Left renal pelvis (tissue), 4 donors: ENCODE measurements at places on chromosomes 2 and 18. TPM values are rescaled to one million over a fixed set of nuclear protein-coding genes. Genes with fewer than 3 reads are reported as not detected.

DNA sequence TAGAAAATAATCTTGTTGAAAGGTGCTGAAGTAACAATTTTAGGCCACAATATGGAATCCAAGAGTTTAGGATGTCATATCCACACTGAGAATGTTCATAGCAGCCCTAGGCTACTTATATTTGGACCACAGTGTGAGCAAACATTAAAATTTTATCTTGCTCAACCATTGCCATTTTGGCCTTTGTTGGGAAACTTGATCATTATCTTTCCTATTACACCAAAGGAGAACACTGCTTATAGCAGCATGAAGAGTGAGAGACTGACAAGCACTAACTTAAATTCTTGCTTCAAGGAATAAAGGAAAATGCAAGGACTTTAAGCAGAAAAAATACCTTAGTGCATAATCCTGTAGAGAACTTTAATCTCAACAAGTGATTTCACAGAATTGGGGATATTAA, 86.3 kb upstream of the LRRTM4 start:
- no peak for DNase-seq

DNA sequence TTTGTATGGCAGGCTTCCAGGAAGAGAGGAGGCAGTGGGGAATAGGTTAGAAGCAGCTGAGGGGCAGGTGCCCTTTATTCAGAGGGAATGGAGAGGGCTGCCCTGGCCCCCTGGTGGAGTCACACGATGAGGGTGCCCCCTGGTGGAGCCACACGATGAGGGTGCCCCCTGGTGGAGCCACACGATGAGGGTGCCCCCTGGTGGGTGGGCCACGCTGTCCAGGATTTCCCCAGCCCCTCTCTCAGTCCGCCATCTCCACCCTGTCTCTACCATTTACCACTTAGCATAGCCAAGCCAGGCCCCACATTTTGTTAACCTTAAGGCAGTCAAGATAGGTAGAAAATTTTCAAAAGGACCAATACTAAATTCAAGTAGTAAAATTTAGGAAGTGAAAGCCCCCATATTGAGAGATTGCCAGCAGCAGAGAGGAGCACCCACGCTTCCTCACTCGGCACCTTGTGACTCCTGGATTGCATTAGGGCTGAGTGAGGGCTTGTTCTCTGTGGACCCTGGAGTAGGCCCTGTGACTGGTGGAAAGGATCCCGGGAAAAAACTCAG, 10.4 kb upstream of the FAM228A start:
- DNase-seq = no peak

DNA sequence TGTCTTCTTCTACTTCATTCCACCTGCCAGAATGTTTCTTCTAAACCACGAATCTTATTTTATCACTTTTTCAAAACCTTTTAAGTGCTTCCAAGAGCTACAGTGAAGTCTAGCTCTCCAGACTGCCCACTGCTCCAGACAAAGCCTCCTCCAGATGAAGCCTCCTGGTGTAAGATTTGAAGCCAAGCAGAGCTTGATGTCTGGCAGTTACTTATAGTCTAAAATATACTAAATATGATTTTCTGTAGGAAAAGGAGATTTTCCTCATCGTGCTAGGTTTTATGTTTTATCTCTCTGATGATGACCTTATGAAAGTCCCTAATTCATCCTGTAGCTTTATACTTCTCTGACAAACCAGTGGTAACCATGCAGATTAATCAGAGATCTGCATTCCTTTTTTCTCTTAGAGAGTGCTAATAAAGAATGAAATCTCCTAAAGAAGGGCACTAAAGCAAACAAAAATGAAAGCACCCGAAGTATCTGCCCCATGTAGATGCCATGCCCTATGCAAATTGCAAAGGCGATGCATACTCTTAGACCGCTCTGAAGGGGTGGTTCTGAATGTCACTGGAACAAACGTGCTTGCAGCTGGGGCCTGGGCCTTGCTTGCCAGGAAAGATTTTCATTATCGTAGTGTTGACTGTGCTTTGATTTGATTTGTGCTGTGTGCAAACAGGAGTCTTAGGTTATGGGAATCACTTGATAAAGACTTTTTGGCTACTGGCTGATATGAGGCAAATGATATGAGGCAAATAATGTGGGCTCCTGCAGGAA, 314.2 kb downstream of the PID1 start:
- no peak for DNase-seq

DNA sequence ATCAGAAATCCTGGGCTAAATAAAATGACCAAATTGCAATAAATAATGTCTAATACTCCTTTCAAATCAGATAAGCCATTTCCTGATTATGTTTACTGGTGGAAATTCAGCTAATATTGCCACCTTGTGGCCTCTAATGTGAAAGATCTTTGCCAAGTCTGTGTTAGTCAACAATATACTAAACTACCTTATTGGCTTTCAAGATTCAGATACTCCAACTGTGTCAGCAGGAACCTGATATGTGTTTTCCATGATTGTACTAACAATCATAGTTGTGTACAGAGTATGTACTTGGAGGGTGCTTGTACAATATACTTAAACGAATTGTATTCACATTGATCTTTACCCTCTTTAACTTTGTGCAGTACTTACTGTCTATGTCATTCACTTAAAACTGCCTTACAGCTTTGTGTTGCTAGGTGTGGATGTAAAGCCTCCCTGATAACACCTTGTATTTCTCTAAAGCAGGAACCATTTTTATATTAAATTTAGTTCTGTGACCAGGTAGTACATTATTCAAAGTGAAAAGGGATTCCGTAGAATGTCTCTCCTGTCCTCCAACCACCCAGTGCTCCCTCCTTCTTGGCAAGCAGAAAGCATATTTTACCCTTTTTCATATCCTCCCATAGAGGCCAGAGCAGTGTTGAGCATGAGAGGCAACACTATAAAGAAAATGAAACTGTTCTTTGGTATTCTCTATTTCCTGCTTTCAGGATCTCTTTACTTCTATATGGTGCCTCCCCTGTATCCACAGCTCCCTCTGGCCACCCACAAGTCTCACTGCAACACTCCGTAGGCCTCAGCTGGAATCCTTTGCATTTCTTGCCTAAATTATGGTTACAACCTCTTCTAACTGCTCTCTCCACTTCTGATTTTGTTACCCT, 75.2 kb upstream of the C2orf15 start:
- DNase-seq = peak; percentile 10

CHRNG gene
- polyA plus RNA-seq = 0.73 TPM

DNA sequence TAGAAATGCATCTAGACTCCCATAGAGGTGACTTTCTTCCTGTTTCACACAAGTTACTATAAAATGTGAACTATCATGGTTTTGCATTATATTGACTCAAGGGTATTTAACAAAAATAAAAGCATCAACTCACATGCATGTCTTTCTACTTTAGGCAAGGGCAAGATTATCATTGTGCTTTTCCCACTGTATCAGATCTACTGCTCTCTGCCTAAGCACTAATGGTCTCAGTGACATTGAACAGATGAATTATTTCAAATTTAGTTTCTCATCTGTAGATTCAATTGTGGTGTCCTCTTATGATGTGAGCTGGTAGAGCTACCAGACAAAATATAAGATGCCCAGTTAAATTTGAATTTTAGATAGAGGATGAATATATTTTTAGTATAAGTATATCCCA, 113.9 kb downstream of the MTX2 start:
- no peak for DNase-seq

- no peak for DNase-seq
Observed at GRCh38 chr2:26579025-26579722, 62.0 kb downstream of the CIB4 start.

DNA sequence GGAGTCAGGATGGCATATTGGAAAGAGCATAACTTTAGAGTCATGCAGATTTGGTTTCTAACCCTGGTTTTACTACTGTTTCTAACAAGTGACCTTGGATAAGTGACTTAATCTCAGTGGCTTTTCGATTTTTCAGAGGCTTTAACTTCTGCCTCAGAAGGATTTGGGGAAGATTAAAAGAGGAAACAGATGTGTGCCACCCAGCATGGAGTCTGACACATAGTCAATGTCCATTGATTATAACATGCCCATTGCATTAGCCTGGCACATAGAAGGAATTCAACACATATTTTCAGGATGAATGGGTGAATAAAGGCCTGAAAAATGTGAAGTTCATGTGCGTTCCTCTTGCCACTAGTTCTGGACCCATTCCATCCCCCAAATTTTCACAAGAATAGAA, 438.2 kb downstream of the EPHA4 start:
- DNase-seq = no peak

GRCh38 chr2:160252900-160253299, 52.8 kb upstream of the ITGB6 start:
- DNase-seq = no peak

- DNase-seq = no peak
Observed at GRCh38 chr2:221876016-221876415, 303.9 kb upstream of the EPHA4 start.

- DNase-seq = no peak
Observed at GRCh38 chr2:223860809-223861738, 23.7 kb upstream of the AP1S3 start.

- no peak for DNase-seq
Observed at GRCh38 chr18:33729556-33729955, 151.5 kb downstream of the ASXL3 start.

SH2D6 gene
- 0.48 TPM for polyA plus RNA-seq

GRCh38 chr18:31549416-31549815, 42.3 kb upstream of the TTR start:
- DNase-seq = no peak

C1QL2 gene
- polyA plus RNA-seq = not detected

DNA sequence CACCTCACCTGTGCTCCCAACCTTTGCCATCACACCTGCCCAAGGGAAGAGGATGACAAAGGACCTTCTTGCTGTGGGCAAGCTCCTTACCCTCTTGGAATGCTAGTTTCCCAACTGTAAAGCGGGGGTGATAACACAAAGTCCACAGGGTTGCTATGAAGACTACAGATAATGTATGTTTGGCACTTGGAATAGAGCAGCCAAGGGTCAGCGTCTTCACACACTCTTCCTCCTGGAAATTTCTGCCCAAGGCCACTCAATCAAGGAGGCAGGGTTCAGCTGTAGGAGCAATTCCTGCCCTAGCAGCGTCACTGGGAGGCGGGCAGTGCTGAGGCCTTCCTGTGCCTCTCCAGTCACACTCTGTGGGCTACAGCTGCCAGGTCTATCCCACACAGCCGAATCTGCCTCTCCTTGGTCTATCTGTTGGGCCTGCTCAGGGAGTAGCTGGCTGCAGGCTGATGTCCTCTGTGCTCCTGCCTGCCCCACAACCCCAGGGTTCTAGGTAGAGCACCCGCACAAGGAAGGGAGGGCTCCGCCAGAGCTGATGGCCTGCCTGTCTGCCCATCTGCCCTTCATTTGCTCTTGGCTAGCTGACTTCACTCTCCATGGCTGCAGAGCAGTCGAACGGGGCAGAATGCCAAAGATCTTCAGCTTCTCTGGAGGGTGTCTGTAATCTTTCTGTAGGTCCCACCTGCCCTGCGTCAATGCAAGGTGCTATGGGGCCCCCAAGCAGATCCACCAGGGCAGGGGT, 91.9 kb downstream of the MRO start:
- DNase-seq = no peak

DNA sequence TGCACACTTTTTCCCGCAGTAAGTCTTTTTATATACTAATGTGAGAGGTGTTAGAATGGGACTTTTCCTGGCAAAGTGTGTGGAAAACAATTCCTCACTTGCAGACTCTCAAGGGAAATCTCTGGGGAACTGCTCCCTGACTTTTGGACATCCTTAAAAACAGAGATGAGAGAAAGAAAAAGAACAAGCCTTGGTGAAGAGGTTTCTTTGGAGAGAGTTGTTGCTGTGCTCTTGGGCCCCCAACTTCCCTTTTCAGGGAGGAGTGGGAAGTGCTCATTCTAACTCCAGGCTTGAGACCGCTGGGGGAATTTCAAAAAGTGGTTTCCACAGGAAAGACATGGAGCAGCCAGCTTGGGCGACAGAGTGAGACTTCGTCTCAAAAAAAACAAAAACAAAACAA, 142.6 kb upstream of the SPRED2 start:
- DNase-seq = no peak

DNA sequence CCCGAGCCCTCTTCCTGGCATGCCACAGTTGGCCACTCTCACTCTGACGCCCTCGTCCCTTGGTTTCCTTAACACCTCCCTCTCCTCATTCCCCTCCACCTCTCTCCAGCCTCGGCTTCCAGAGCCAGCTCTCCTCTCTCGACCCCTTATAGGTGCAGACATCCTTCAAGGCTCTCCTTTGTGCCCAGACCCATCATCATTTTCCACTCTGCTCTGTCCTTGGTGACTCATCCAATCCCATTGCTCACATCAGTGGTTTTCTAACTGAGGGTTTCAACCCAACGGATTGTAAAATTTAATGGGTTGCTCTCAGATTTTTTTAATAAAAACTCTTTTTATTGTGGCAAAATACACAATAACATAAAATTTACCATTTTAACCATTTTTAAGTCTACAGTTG, 6.2 kb downstream of the ST8SIA5 start:
- DNase-seq = no peak

STRADB gene
- 67.8 TPM for polyA plus RNA-seq

DNA sequence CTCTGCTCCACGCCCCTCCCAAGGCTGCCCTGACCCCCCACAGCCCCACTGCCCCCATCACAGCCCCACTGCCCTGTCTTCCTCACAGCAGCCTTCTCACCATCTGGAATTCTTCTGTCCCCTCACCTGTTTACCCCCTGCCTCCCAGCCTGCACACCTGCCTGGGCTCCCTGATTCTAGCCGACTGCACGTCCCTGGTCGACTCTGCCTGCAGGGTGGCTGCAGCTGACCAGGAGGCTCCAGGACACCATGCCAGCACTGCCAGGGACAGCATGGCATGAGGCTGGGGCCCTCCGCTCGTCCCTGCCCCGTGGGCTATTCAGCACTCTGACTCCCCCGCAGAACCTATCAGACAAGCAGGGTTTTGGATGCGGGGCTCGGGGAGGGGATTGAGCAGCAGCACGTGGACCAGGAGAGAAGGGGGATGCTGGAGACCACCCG, 254.1 kb downstream of the HDAC4 start:
- no peak for DNase-seq

DNA sequence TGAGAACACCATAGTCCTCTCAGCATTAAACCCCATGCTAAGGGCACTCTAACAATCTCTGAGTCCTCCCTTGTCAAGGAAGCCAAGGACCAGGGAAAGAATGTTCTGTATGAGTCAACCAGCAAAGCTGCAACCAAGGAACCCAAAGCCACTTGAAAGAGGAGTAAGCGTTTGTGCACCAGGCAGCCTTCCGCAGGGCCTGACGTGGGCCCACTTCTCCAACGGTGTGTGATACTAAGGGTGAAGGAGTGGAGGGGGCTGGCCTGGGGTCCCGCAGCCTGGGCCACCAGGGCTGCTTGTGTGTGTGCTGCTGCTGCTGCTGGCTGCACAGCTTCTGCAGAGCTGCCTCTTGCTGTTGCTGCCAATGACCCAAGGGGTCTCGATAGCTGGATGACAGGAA, 30.1 kb upstream of the GALNT14 start:
- no peak for DNase-seq

RPIA gene
- 33.2 TPM for polyA plus RNA-seq

- no peak for DNase-seq
Observed at GRCh38 chr2:143893371-143893770, 626.5 kb downstream of the ZEB2 start.

GRCh38 chr2:173760553-173760952, 204.6 kb downstream of the SP3 start:
- no peak for DNase-seq

- no peak for DNase-seq
Observed at GRCh38 chr2:64283006-64283570, 138.9 kb upstream of the PELI1 start.

SLC16A14 gene
- polyA plus RNA-seq = 7.5 TPM

GRCh38 chr2:200383380-200384110, 77.1 kb downstream of the SPATS2L start:
- no peak for DNase-seq

RUFY4 gene
- 0.11 TPM for polyA plus RNA-seq
